ENCODE measurements at places on chromosomes 2 and 18.

GRCh38 chr18:78160961-78161656 is 818.5 kb upstream of the SALL3 start:
- DNase-seq, result no peak

DNA sequence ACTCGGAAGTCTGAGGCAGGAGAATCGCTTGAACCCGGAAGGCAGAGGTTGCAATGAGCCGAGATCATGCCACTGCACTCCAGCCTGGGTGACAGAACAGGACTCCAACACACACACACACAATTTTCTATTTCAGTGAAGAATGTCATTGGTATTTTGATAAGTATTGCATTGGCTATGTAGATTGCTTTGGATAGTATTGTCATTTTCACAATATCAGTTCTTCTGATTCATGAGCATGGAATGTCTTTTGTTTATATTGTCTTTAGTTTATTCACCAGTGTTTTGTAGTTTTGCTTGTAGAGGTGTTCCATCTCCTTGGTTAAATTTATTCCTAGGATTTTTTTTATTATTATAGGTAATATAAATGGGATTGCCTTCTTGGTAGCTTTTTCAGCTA is 693.4 kb upstream of the SYT4 start:
- no peak for DNase-seq

DNA sequence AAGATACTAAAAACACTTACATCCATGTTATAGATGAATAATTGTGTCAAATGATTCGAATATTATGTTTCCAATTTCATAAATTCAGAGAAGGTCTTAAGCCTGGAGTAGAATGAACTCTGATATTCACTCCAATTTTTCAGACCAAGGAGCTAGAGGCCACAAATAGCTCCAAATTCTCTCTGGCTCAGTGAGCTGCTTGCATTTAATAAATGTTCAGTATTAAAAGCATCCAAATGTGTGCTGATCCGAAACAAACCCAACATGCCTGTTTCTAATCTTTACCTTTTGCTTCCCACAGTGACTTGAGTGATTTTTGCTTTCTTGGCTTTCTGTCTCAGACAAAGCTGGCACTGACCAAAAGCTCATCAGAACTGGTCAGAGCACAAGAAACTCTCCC is 291.4 kb downstream of the CCDC85A start:
- DNase-seq, result no peak

GRCh38 chr2:177638507-177638906 is 245.9 kb downstream of the AGPS start:
- DNase-seq, result no peak

All from activated naive CD8-positive, alpha-beta T cell treated with anti-CD3 and anti-CD28 coated beads for 36 hours (primary cell).